ENCODE measurements at places on chromosomes 5 and 9.

DNA sequence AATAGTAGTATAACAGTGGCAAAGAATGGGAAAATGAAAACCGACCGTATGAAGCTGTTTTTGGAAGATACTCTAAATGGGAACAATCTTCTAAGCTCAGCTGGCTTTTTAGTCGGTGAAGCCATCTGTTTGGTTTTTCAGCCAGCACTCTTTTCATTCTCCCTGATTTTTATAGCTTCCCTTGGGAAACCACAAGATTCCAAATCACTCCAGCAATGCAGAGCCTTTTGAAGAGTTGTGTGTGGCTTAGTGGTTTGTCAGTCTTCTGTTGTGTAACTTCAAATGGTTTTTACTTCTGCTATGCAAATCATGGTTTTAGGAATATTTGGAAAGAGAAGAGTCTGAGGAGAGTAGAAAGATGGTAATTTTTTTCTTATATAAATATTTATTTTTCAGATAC is 180.7 kb downstream of the KDM4C start:
- DNase-seq = no peak

GRCh38 chr9:71981944-71982343 is 70.5 kb downstream of the C9orf85 start:
- DNase-seq = no peak

DNA sequence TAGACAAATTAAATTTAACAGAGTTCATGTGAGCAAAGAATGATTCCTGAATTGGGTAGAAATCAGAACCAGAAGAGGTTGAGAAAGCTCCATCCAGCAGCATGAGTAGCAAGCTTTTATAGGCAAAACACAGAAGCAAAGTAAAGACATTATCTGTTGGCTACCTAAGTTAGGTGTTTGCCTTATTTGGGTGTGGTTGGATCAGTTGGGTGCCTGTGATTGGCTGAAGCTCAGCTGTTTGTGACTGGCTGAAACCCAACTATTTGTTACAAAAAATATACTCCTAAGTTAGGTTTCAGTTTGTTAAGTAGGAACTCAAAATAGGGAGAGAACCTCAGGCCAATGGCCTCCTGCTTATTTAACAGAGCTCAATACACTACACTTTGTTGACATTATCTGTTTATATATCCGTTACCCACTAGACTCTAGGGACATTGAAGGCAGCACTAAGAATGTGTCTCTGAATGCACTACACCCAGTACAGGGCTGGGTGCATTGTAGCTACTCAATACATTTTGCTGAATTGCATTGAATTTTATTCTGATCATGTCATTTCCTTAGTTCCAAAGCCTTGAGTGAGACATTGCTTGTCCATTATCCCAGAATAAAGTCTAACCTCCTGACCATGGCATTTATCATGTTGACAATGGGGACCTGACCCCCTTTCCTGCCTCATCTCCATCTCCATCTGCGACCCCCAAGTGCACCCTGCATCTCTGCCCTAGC is 98.7 kb downstream of the CCDC192 start:
- no peak for DNase-seq

- DNase-seq = no peak
These were observed 105.3 kb downstream of the PCSK1 start for GRCh38 chr5:96327722-96328121.

DNA sequence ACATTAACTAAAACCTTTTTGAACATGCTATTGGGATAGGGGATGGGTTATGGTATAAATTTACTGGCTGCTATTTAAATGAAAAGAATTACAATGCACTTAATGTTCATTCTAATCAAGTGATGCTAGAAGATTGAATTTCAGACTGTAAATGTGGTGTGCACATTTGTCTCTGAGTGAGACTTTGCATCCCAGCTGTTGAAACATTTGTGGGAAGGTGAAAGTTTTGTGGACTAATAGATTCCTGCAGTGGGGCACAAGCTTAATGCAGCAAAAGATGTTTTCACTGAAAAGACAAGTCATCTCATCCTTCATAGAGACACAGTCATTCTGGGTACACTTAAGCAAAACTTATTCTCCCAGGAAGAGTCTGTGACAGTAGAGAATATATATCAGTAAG is 323.6 kb downstream of the NFIB start:
- DNase-seq = no peak

Data from activated CD4-positive, alpha-beta T cell treated with anti-CD3 and anti-CD28 coated beads, Interleukin-2, amount 50 U/mL, for 4 hours (primary cell).